ENCODE measurements at places on chromosomes 11 and 22.
A peak's percentile ranks its signal among the peaks of the same experiment; 100 is the strongest.

- peak; percentile 64 for DNase-seq
Observed at GRCh38 chr11:128624269-128625175, 37.2 kb upstream of the ETS1 start.

- DNase-seq, result peak; percentile 65
Observed at GRCh38 chr22:50083462-50084079, 1.7 kb downstream of the MLC1 start.

GRCh38 chr11:1546536-1547466 is 25.3 kb downstream of the DUSP8 start:
- DNase-seq, result peak; percentile 99

- DNase-seq, result no peak
Observed at GRCh38 chr11:8250981-8251615, 12.6 kb downstream of the LMO1 start.

DNA sequence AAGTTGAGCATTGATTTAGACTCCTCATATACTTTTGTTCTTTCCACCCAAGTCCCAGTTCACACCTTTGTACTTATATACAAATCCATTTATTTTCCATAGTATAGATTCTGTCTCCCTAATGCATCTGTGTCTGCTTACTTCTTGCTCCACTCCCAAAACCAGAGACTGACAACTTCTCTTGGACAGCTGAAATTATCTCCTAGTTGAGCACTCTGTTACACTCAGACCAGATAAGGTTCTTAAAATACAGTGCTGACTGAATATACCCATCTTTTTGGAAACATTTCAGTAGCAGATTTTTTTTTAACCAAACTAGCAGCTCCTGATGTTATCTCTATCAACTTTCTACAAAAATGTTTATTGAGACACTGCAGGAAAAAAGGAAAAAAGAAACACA is 106.3 kb downstream of the OPCML start:
- no peak for DNase-seq

GRCh38 chr22:30250039-30250565 is 3.5 kb upstream of the LIF start:
- no peak for DNase-seq

DNA sequence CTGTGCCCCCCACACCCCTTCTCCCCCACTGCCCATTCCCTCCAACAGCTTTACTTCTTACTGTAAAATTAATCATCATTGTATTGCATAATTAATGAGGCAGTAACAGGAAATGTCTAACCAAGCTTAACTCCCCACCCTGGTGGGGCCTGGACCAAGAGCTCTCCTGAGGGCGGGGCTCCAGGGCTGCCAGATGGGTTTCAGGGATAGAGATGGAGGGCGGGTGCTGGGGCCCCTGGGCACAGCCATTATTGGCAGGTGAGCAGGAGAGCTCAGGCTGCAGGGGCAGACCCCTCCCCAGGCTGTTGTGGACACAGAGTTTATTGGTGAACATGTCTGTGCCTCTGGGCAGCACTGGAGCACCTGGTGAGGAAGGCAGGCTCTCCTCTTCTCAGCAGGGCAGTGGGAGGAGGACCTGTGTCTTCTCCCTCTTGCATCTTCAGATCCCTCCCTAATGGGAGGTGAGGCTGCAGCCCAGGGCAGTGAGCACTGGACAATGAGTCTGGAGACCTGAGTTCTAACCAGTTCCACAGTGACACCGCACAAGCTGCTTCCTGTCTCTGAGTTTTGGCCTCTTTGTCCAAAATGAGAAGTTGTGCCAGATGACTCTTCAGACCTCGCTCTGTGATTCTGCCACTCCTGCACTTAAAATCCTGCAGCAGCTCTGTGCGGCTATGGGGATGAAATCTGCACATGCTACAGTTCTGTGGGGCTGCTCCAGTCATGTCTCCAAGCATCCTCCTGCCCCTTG is 233.3 kb downstream of the CEP164 start:
- no peak for DNase-seq

GRCh38 chr11:72228844-72229231 is 4.3 kb downstream of the INPPL1 start:
- peak; percentile 17 for DNase-seq

- DNase-seq, result no peak
Observed at GRCh38 chr22:20237480-20238440, 30.4 kb downstream of the RTN4R start.

- no peak for DNase-seq
Observed at GRCh38 chr22:17637490-17638181, 921 bp upstream of the BCL2L13 start.

GRCh38 chr11:15062599-15062998 is 10.8 kb upstream of the CALCB start:
- no peak for DNase-seq

DNA sequence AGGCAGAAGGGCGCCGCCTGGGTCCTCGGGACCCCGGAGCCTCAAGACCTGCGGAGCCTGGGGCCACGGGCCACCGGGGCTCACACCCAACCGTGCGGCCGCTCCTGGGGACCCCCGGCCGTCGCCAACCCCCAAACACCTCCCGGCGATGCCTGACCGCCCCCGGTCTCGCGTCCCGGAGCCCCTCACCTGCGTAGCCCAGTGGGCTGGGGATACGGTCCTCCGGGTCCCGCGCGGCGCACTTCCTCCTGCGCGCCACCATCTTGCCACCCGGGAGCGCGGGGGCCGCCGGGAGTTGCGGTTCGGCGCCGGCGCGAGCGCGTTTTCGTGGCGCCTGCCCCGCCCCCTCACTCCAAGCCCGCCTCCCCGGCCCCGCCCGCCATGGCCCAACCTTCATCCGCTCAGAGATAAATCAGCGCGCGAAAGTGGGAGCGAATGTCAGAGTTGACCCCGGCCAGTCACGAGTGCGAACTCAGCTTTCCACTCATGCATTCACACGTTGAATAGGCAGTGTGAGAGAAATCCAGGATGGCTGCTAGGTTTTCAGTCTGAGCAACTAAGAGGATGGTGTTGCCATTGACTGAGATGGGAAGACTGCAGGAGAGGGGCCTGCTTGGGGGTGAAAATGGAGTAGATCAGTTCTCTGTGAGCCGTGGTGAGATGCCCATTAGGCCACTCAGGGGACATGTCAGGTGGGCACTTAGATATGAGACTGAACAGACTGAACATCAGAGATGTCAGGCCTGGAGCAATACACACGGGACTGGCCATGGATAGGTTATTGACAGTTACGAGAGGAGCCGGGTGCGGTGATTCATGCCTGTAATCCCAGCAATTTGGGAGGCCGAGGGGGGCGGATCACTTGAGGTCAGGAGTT is at the start of gene RRP7A:
Gene RRP7A, minus strand, starts transcription at position 272 of the 877 bp plus-strand sequence. Its CDS starts 10 bp downstream, at position 262.
- DNase-seq, result peak; percentile 93

- DNase-seq, result peak; percentile 90
Observed at GRCh38 chr11:64850979-64851567, 6.6 kb upstream of the CDC42BPG start.
